CD8-positive, alpha-beta T cell (primary cell): ENCODE measurements at places on chromosomes 7 and 10.

DNA sequence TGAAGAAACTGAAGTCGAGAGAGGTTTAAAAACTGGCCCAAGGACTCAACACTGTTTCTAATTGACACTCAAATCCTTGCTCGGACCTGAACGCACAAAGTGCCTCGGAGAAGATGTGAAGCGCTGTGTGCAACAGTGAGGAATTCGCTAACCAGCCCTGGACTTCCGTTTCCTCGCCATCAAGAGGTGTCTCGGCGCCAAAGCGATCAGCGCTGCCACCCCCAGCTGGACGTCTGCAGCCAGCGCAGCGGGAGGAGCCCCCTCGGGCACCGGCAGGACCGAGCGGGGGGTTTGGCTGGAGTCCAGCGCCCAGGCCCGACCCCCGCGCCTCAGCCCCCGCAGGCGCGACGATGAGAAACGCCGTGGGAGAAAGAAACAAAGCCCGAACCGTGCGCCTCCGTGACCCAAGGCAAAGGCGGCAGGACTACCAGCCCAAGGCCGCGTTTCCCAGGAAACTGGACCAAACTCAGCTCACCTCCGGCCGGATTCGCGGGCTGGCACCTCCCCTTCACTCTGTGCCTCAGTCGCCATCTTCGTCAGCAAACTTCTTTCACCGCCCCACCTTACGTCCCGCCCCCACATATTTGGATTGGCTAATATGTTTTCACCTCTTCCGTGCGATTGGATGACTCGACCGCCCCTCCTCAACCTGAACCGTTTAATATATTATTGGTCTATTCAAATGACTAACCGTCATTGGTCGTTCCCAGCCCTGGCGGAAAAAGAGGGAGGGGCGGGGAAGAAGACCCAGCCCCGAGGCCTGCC lies at the start of gene ARHGAP19:
Gene ARHGAP19, minus strand, starts transcription at position 541 of the 765 bp plus-strand sequence. Its CDS starts 10 bp downstream, at position 531.
- DNase-seq, result peak; percentile 89

GRCh38 chr10:17836942-17837341 lies 27.8 kb downstream of the MRC1 start:
- no peak for DNase-seq

- peak; percentile 33 for DNase-seq
Measured at GRCh38 chr10:62732841-62733653, 71.5 kb upstream of the ADO start.

DNA sequence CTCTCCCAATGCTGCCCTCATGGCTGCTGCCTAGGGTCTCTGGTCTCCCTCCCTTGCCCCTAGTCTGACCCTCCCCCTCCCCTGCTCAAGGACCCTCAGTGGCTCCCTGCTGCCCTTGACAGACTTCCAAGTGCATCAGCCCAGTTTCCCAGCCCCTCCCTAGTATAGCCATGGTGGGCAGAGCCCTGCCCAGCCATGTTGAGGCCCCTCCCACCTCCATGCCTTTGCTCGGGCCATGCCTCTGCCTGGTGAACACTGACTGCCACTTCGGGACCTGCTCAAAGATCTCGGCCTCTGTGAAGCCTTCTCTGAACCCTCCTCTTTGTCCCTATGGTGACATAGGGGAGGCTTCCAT lies 73.2 kb downstream of the MYL10 start:
- DNase-seq, result no peak

DNA sequence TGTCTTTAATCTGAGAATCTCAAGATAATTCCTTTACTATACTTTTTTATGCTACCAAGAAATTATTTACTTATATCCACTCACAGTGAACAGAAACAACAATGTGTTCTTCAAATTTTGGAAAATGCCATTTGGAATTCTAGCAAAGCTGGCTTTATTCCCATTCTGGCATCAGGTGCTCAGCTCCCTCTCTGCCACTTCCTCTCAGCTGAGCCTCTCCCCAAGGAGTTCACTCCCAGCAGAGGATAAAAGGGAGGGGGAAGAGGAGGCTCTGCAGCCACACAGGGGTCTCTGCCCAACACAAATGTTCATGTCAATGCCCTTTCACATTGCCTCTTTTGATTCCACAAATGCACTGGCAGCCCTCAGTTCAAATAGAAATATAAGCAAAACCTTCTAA lies 116.9 kb downstream of the CPEB3 start:
- DNase-seq, result no peak

- no peak for DNase-seq
Measured at GRCh38 chr10:29865700-29866355, 193.6 kb downstream of the JCAD start.

- DNase-seq, result peak; percentile 83
Measured at GRCh38 chr10:69629897-69630650, at the start of gene FAM241B. FAM241B (plus strand) TSS chr10:69630247; CDS start chr10:69631744, 1,497 bp downstream.

DNA sequence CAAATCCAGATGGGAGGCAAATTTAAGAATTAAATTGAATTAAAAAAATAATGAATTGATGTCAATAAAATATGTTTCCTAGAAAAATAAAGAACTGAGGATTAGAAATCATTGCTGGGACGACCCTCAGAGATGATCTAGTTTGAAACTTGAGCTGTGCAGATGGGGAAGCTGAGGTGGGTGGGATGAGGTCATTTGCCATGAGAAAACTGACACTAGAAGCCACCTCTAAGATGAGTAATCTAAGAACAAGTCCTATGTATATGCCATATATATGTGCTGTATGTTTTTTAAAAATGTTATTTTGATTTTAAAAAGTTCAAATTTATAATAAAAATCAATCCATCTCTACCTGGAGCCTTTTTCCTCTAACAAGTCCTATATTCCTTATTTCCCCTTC lies 135.7 kb downstream of the RSU1 start:
- no peak for DNase-seq

DNA sequence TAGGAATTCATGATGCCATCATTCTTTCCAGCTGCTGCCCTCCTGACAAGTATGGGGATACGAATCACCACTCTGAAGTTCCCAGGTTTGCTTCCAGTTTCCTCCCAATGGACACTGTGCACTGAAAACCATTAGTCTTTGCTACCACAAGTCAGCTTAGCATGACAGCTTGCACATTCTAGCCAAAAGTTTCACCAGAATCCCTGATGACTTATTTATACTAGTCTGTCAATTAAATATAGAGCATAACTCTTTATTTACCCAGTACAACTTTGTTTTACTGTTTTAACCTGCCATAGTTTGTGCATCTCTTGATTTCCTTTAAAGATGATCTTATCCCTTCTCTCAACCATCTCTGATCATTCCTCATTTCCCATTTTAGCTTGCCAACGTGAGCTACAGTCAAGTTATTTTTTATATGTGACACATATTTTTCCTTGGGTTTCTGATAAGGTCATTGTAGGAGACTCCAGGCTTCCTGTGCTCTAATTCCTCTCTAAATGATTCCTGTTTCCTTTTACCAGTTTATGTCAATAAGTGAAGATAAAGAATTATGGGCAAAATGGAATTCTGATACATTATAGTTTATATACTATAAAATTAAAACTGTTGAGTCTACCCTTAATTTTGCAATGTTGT lies 167.5 kb upstream of the MEOX2 start:
- no peak for DNase-seq

- DNase-seq, result no peak
Measured at GRCh38 chr7:158016180-158017097, 571.2 kb downstream of the PTPRN2 start.

DNA sequence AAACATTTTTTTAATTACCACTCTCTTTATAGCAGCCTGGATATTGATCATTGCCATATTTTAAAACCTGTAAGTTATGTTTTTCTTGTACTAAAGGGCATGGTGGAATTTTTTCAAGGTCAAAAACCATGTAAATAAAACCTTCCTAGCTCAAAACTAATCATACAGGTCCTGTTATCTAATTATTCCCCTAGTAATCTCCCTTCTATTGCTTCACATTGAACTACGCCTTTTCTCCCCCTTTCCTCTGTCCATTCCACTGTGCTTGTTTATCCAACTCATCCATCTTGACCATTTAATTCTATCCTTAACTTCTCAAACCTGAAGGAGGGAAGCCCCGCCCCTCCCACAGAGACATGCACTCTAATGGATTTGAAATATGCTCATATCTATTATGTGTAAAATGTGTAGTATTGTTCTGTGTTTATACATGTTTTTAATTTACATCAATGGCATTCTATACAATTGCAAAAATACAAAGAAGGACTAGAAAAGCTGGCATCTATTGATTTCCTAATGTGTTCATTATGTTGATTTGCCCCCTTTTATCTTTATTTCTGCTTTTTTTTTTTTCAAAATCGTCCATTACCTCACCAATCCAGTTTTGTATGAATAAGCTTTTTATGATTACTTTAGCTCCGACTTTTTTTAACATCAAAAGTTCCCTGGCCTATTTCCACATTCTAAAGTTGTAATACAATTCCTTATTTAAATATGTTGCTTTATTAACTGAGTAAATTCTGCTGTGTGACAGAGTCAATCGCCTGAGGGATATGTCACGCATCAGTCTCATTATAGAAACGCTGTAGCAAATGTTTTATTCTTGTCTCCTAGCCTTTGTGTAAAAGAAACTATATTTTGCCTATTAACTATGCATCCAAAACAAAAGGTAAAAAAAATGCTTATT lies 61.0 kb downstream of the MET start:
- DNase-seq, result no peak

DNA sequence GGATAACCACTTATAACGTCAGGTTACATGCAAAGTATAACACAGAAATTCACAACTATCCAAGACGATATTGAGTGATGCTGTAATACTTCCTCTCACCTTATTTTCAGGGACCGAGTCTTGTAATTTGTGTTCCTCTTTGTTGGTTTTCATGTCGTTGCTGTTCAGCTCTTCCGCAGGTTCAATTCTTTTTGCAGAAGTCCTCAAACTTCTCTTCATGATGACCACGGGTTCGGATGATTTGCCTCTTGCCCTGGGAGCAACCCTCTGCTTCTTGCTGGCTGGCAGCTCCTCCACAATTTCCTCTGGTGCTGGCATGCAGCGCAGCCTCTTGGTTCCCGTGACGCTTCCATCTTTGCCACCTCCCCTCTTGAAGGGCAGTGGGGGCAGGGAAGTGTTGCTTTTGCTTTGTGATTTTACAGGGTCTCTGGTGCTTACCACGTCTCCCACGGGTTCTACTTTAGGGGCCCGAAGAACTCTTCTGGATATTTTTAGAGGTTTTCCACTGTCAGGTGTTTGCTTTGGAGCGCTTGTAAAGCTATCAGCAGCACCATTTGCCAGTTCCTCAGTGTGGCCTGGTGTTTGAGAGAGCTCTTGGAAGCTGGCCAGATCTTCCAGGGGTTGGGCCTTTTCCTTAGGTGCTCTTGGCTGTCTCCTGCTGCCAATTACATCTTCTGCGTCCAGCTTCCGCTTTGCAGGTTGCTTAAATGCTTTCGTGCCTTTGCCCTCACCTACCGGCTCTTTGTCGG lies 23.6 kb downstream of the MKI67 start:
- DNase-seq, result no peak

GRCh38 chr7:142771353-142771723 lies 568 bp downstream of the PRSS2 start:
- no peak for DNase-seq

GRCh38 chr10:12637649-12638048 lies 288.3 kb downstream of the CAMK1D start:
- DNase-seq, result no peak

GRCh38 chr10:77408259-77408658 lies 229.3 kb downstream of the KCNMA1 start:
- no peak for DNase-seq

DNA sequence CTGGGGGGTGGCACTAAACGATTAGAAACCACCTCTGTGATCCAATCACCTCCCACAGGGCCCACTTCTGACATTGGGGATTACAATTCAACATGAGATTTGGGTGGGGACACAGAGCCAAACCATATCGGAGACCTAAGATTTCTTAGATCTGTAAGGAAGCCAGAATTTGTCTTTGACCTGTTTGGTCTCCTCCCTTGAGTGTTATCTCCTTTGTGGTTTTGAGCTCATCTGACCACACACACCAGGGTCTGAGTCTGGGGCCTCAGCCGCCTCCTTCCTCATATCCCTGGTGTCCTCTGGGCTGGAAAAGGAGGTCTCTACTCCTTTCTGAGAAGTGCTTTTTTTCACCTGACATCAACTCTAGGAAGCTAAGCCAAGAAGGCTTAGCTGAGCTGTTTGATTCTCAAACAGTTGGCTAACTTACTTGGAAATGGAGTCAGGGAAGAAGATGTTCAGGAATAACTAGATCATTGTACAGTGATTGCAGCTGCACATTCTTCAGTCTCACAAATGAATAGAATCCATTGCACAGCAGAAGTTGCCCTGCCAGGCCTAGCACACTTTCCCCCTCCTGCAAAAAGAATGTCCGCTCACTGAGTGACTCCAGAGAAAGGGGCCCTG lies 167.4 kb downstream of the ARHGAP21 start:
- DNase-seq, result no peak
